ENCODE measurements at places on chromosomes 12 and 14.
A peak's percentile ranks its signal among the peaks of the same experiment; 100 is the strongest.

- DNase-seq, result peak; percentile 31
Observed at GRCh38 chr14:81710232-81710845, 176.7 kb upstream of the SEL1L start.

DNA sequence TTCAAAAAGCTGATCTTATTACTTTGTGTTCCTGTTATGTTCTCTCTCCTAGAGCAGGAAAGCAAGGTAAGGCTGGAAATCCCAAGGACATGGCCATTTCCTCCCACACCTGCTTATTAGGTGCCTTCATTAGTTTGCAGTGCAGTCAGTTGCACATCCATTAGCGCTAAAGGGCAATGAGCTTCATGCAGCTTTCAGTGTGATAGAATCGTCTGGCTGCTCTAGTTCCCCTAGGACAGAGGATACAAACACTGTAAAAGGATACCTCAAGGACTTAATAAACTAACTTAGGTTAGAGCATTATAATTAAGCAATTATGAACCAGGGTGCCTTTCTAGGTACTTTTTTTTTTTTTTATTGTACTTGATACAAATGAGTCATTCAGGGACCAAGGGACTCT, 21.1 kb downstream of the TMEM117 start:
- DNase-seq, result no peak

DNA sequence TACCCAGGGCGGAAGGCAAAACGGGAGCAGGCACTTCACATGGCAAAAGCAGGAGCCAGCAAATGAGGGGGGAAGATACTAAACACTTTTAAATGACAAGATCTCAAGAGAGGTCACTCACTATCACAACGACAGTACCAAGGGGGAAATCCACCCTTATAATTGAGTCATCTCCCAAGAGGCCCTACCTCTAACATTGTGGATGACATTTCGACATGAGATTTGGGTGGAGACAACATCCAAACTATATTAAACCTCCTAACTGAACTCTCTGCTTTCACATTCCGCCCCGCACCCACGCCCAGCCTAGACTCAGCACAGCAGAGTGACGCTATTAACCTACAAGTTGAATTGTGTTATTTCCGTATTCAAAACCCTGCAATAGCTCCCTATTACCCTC, 76.7 kb upstream of the SCAF11 start:
- DNase-seq, result no peak

DNA sequence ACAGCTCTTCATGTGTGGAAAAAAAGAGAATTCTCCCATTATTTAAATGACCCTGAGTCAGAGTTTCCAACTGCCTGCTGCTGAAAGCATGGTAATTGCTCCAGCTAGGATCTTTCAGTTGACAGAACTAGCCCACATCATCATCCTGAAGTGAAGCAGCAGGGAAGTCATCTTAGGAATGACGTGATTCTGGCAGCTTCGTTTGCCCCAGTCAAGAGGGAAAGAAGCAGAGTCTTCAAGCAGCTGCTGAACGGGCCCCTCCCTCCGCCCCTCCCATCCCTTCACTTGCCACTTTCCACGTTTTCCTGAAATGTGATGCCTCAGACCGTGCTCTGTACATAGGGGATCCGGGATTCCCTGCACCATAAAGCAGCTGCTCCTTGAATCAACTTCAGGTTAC, 455.0 kb upstream of the TMEM132C start:
- DNase-seq, result peak; percentile 94

GRCh38 chr14:58665773-58666500, 28.2 kb downstream of the DACT1 start:
- DNase-seq, result peak; percentile 14

- no peak for DNase-seq
Observed at GRCh38 chr14:69838881-69839416, 40.3 kb upstream of the SMOC1 start.
